ENCODE measurements at places on chromosomes 11 and 22.

DNA sequence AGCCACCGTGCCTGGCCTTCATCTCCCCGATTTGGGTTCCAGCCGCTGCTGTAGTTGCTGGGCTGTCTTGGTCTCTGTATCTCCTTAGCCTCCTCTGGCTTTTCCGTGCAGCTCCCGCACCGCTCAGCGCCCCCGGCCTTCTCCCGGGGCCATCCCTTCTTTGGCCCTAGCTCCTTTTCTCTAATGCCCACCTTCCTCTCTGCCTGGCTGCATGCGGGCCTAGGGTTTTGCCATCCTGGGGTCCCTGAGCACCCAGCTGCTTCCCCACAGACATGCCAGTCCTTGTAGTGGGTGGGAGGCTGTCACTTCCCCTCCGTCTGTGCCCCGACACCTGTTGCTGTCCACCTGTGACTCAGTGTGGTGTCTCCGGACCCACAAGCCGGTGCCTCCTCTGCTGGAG lies 36.4 kb downstream of the KCNJ4 start:
- no peak for ATAC-seq

DNA sequence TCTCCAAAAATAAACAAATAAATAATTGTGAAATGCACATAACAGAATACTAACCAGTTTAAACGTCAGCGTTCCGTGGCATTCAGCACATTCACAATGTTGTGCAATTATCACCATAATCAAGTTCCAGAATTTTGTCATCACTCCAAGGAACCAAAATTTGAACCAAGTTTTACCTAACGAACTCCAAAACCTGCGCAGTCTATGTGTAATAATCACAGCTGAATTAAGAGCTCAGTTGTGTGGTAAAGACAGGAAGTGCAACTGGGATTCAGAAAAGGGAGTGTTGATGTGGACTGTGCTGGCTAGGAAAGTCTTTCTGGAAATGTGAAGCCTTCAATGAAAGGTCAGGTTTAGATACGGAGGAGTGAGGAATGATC lies 5.4 kb upstream of the MCAM start:
- no peak for ATAC-seq

- no peak for ATAC-seq
Measured at GRCh38 chr11:72688486-72688885, 14.3 kb upstream of the PDE2A start.

GRCh38 chr11:134386945-134387344 lies 25.1 kb downstream of the B3GAT1 start:
- ATAC-seq: no peak

GRCh38 chr11:11524436-11525061 lies 97.3 kb downstream of the GALNT18 start:
- ATAC-seq: no peak

DNA sequence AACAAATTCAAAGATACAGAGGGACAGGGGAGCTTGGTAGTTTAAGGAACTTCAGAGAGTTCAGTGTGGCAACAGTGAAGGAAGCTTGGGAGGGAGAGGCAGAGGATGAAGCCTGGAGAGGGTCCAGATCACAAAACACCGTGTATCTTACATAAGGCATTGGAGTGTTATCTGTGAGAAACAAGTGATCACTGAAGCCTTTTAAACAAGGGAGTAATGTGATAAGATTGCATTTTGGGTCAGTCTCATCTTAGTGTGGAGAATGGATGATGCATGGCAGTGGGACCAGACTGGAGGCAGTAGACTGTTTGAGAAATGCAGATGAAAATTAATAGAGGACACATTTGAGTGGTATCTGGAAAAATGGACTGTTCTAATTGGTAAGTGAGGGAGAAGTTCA lies 79.4 kb downstream of the EXT2 start:
- ATAC-seq: no peak

GRCh38 chr11:72758304-72758689 lies 6.1 kb upstream of the ARAP1 start:
- ATAC-seq: no peak

- no peak for ATAC-seq
Measured at GRCh38 chr11:77346906-77347603, 45.6 kb upstream of the GDPD4 start.

- ATAC-seq: no peak
Measured at GRCh38 chr11:100949443-100949842, 180.2 kb downstream of the PGR start.

DNA sequence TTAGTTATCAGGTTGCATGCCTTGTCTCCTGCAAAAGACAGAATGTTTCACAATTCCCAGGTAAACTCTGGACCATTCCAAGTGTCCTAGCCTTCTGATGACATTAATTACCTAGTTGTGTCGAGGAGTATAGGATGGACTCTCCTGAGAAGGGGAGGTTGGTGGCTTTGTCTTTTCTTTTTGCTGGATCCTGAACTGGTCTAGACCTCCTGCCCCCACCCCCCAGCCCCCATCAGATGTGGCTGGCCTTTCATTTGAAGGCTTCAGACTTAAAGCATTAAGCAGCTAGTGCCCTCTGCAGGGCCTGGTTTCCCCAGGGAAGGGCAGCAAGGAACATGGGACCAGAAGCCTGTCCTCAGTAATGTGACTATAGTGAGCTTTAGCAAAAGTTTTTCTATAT lies 9.7 kb downstream of the MCAM start:
- ATAC-seq: no peak

- no peak for ATAC-seq
Measured at GRCh38 chr11:131668500-131669400, 298.3 kb downstream of the NTM start.

GRCh38 chr11:110990311-110990710 lies 255.2 kb upstream of the POU2AF2 start:
- no peak for ATAC-seq

DNA sequence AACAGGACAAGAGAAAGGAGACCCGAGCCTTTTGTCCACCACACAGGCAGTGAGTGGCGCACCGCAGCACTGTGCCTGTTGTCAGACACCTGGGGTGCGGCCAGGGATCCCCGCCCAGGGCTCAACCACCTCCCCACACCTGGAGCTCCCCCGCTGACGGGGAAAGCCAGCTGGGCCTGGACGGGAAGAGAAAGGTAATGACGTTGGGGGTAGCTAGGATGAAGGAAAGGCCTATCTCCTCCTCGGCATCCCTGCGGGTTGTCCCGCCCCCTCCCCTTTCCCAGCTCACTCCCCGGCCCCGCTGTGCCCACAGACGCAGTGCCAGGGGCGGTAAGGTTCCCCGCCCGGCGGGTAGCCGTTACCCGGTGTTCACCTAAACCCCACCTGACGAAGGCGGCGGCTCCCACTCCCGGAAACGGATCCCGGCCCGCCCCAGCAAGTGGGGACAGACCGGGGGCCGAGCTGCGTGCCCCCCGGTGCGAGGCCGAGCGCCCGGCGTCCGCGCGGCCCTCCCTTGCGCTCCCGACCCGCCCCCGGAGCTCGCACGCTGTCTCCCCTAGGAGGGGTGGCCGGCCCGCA lies 495 bp downstream of the HYOU1 start:
- no peak for ATAC-seq

DNA sequence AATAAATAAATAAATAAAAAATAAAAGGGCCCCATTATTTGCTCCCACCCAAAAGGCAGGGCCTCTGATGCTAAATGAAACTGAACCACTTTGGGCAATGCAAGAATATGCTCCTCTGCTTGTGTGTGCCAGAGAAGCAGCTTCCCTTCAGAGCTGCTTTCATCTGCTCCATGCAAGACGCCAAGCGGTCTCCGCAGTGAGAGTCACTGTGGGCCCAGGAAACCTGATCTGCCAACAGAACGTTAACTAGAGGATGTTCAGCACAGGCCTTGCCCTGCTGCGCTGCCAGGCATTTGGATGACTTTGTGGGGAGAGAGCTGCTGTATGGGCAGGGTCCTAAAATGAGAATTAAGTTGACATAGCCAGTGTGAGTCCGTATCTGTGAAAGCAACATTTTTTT lies 43.7 kb upstream of the APOA1 start:
- no peak for ATAC-seq

DNA sequence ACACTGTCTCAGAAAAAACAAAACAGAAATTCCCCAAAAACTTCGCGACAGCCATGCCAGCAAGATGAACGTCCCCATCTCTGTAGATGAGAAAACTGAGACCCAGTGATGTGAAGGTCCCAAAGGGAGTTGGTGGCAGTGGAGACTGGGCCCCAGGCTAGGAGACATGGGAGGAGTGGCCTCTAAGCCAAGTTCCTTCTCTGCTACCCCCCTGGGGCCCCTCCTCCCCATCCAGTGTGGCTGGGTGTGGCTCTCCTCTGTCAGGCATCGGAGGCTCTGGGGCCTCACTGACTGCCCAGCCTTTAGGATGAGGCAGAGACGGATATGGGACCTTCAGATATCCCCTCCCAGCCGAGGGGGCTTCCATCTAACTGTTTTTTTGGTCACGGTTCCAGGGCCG lies 9.8 kb downstream of the RELT start:
- ATAC-seq: no peak

- ATAC-seq: no peak
Measured at GRCh38 chr22:43798492-43798891, 13.6 kb downstream of the EFCAB6 start.

DNA sequence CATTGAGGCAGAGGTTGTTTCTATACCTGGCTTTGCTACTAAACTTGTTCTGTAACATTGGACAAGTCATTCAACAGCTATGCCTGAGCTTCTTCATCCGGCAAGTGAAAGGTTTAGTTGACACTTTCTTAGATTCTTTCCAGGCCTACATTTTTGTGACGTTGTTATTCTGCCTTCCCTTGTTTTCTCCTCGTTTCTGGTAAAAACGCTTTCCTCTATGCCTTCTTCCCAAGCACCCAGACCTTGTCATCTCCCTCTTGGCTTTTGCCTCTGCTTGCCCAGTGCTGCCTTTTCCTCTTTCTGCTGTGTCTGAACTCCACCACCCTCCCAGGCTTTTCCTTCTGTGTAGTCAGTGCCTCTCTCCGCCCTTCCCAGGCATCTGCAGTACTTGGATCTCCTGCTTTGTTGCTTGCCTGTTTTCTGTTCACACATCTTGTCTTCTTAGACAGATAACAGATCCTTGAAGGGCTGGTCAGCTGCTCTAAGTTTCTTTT lies 1.4 kb upstream of the AMOTL1 start:
- no peak for ATAC-seq

All from activated CD4-positive, CD25-positive, alpha-beta regulatory T cell treated with anti-CD3 and anti-CD28 coated beads, Interleukin-2, amount 50 U/mL, for 24 hours (primary cell).